ENCODE measurements at places on chromosomes 6 and 20.

- DNase-seq, result no peak
Observed at GRCh38 chr6:128076843-128077242, 176.0 kb upstream of the THEMIS start.

DNA sequence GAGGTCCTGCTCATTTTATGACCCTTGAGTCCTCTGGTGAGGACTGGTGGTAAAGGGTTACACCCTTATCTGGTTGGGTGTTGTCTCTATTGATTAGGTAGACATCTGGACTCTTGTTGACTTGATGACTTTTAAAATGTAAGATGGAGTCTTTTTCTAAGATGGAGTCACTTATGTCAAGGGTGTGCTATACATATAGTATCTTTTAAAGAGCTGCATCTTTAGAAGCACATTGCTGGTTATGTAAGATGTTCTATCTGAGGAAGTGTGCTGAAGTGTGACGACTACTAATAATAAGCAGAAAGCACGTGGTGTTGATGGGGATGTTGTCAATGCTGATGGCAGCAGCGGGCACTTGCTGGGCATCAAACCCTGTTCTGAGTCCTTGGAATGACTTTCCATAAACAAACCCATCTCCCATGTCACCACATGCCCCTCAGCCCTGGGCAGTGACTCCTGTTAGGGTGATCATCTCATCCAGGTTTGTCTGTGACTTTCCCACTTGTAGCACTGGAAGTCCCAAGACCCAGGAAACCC, 229.6 kb downstream of the EYA2 start:
- no peak for DNase-seq

GRCh38 chr20:44908987-44909871, 631 bp upstream of the PABPC1L start:
- no peak for DNase-seq

- DNase-seq, result no peak
Observed at GRCh38 chr6:111846492-111847409, 26.5 kb downstream of the FYN start.

GRCh38 chr6:104896914-104897313, 37.2 kb upstream of the HACE1 start:
- no peak for DNase-seq

DNA sequence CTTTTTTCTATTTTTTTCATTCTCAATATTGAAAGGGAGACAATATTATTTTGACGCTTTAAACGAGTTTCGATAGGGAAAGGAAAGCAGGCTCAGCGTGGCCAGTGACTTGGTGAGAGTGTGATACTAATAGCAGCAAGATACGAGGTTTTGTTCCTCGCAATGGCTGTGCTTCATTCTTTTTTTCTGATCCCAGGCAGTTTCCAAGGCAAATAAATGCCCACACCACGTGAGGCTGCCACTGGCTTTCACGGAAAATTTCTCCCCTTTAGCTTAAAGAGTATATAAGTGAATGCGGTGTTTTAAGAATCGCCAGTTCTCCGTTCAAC, 196.4 kb upstream of the ZNF184 start:
- no peak for DNase-seq

DNA sequence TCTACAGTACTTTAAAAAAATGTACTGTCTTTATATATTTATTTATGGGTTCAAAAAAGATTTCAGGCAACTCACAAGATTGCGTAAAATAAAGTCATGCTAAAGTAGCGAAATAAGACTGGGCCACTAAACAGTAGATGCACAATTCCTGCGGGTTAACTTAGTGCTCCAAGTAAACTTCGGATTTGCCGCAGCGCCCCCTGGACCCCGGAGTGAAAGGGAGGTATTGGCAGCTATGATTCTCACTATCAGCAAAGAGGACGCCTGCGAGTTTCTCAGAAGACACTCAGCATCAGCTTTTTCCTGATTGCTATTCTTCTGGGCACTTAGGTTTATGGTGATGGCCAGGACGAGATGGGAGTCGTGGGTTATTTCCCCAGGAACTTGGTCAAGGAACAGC, 1.4 kb downstream of the OTOR start:
- no peak for DNase-seq

- no peak for DNase-seq
Observed at GRCh38 chr6:105831311-105832097, 254.6 kb upstream of the PRDM1 start.

GRCh38 chr20:56570832-56571231, 37.8 kb downstream of the FAM209B start:
- DNase-seq, result no peak

GRCh38 chr20:17179840-17180239, 47.0 kb upstream of the PCSK2 start:
- no peak for DNase-seq

GRCh38 chr6:161273274-161273751, 548 bp downstream of the AGPAT4 start:
- peak; percentile 68 for DNase-seq

DNA sequence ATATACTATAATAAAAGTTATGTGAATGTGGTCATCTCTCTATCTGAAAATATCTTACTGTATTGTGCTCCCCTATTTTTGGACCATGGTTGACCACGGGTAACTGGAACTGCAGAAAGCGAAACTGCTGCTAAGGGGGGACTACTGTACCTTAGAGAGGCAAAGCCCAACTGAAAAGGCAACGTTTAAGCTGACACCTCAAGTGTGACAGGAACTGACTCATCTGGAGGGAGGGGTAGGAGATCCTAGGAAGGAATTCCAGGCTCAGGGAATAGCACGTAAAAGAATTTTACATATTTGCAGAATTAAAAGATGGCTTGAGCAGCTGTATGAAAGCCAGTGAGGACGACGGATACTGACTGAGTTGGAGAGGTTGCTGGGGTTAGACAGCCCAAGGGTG, 34.8 kb downstream of the ELOVL2 start:
- no peak for DNase-seq

- DNase-seq, result peak; percentile 13
Observed at GRCh38 chr6:91678679-91679446, 1092.0 kb upstream of the MAP3K7 start.

- DNase-seq, result no peak
Observed at GRCh38 chr20:52200870-52201269, 9.3 kb upstream of the ZFP64 start.

DNA sequence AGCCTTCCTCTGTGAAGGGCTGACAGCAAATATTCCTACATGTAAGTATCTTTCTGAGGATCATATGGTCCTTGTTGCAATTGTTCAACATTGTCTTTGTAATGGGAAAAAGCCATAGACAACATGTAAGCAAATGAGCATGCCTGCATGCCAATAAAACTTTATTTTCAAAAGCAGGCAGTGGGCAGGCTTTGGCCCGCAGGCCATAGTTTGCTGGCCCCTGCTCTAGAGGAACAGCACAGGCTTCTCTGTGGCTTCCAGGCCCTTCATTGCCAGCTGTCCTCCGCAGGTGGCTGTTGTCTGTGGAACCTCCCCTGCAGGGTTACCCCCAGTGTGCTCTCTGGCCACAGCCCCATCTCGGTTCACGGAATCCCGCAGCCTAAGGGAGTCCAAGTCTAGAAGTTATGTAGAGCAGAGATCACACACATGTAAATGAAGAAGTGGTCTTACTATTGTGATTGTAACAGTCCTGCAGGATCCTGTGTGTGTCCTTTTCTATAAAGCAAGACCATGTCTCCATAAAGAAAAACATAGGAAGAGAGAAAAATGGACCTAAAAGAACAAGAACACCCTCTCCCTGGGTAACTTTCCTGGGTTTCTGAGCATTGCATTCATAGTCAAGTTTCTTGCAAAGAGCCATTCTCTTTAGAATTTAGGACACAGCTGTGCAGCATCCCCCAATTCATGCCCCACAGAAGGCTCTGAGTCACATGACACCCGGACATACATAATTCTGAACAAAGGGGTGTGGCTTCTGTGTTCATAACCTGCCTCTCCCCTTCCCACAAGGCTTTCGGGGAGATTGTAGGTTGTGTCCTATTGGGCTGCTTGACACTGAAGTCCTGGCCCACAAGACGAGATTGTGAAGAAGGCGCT, 10.0 kb downstream of the UNC93A start:
- no peak for DNase-seq

- DNase-seq, result no peak
Observed at GRCh38 chr6:158645064-158646022, 800 bp upstream of the DYNLT1 start.

GRCh38 chr6:88403486-88403885, 237.3 kb upstream of the CNR1 start:
- DNase-seq, result no peak

DNA sequence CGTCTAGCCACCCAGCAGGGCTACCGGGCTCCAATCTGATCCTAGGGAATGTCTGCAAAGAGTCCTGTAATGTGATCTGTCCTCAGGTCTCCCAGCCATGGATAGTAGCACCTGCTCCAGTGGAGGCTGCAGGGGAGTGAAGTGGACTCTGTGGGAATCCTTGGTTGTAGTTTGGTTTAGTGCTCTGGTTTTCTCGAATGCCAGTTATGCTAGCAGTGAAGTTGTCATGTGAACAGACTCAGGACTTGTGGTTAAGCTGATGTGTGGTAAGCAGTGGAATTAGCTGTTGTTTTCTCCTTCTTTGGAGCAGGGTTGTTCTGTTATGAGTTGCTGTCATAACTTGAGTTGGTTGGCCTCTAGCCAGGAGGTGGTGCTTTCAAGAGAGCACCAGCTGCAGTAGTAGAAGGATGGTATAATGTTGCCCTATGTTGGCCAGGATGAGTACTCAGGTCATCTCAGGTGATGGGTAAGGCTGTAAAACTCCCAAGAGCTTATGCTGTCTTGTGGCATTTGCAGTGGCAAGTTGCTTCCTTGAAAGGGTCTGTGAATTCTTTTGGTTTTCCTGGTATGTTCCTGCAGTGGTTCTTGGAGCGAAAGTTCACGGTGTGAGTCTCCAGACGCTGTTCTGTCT, 390.2 kb downstream of the UTRN start:
- no peak for DNase-seq

GRCh38 chr6:100464903-100465700, at the start of gene SIM1:
SIM1 (minus strand) TSS chr6:100464921; CDS start chr6:100463468, 1,453 bp downstream.
- no peak for DNase-seq

DNA sequence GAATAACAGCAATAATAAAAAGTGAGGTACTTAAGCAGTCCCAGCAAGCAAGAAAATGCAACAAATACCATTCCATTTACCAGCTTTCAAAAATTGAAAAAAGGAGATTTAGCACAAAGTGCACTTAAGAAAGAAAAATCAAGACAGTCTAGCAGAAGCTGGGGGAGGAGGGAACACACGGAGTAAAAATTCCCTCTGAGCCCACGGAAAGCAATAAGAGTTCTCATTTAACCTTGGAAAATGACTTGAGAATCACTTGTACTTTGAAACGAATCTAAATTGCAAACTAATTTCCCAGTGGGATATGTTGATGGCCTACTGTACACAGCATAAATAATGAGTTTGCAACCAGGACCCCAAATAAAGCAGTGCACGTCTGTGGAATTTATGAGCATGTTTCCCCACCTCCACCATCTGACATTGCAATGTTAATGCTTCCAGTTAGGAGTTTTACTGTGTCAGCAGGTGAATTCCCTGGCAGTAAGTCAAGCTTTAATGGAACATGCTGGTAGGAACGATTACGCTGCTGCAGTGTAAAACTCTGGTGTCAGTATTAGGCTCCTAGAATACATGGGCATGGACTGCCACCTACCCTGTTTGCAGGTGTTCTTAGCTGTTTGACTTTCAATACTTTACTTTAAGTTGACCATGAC, 386.8 kb downstream of the HDGFL1 start:
- peak; percentile 37 for DNase-seq

- DNase-seq, result no peak
Observed at GRCh38 chr6:22627644-22628043, 58.3 kb downstream of the HDGFL1 start.

- DNase-seq, result no peak
Observed at GRCh38 chr6:136059308-136059707, 190.8 kb downstream of the MTFR2 start.

DNA sequence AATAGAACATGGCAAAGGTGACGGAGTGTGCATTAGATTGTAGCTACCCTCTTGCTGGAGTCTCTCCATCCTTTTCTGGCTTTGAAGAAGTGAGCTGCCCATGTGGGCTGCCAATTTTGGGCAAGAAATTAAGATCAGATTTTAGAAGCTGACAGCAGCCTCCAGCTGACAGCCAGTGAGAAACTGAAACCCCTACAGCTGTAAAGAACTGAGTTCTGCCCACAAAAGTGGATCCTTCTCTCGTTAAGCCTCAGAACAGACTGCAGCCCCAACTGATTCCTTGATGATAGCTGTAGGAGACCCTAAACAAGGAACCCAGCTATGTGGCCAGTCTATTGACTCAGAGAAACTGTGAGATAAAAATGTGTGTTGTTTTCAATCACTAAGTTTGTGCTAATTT, 134.1 kb downstream of the CD109 start:
- no peak for DNase-seq

GRCh38 chr20:10563935-10564492, 109.8 kb downstream of the JAG1 start:
- no peak for DNase-seq

GRCh38 chr6:10585209-10585845, 64.2 kb downstream of the GCNT2 start:
- DNase-seq, result no peak
